ENCODE measurements at places on chromosomes 7 and 10.

DNA sequence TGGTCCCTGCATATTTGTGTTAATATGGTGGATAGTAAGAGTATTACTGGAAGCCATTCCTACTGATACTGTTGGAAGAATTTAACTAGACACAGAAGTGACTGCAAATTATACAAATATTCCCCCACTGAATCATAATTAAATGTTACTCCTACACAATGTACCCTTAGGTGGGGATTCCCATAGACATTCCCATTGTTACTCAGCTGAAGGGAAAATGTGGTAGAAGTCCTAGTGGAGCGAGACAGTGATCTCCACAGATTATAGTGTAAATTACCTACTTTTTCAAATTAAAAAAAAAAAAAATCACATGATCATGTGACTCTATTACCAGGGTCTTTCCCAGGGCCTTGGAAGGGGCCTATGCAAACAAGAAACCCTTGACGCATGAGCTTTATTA is 611.8 kb downstream of the LRMDA start:
- H3K27me3 ChIP-seq, result peaks cover 18% of the 10 kb centered on the region
- no peak overlapping the region for H3K4me3 ChIP-seq
- no peak for DNase-seq
- no peaks in the 10 kb centered on the region for H3K4me1 ChIP-seq
- no peaks in the 10 kb centered on the region for H3K36me3 ChIP-seq

GRCh38 chr7:155341463-155341983 is 43.8 kb downstream of the INSIG1 start:
- no peaks in the 10 kb centered on the region for H3K4me1 ChIP-seq
- no peak overlapping the region for H3K4me3 ChIP-seq
- DNase-seq, result no peak
- H3K36me3 ChIP-seq, result no peaks in the 10 kb centered on the region
- peaks cover 10% of the 10 kb centered on the region for H3K27me3 ChIP-seq
- no peak overlapping the region for H3K27ac ChIP-seq

- H3K4me3 ChIP-seq, result no peak overlapping the region
- H3K4me1 ChIP-seq, result no peaks in the 10 kb centered on the region
- H3K27me3 ChIP-seq, result peaks cover 4% of the 10 kb centered on the region
- H3K36me3 ChIP-seq, result no peaks in the 10 kb centered on the region
- DNase-seq, result peak; percentile 46
- no peak overlapping the region for H3K27ac ChIP-seq
These were observed 41.6 kb upstream of the EPHB6 start for GRCh38 chr7:142813226-142813625.

DNA sequence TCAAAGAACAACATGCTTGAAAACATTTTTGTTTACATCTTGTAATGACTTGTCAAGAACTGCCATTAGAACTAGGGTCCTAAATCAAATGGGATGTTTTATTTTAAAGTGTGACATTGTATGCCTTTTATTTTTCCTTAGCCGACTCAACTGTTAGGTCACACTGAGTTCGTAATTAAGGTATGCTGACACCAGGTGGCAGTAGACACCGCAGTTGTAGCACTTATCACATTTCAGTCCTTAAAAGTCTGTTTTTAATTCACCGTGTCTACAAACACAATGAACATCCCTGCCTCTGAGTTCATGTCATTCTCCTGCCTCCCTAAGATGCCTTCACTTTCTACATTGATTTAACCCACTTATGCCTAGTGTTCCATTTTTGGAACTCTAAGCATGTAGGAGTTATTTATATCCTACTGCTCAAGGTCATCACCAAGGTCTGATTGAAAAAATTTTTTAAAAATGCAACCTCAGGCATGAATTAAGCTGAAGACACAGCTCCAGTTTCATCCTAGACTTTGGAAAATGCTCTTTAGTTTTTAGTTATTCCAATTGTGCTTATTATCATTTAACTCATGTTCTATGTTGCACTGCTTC is 186.1 kb downstream of the BMPER start:
- DNase-seq, result peak; percentile 69
- no peak overlapping the region for H3K4me3 ChIP-seq
- H3K27ac ChIP-seq, result no peak overlapping the region

GRCh38 chr7:2730846-2731770 is 43.1 kb downstream of the AMZ1 start:
- DNase-seq, result no peak
- peaks cover 21% of the 10 kb centered on the region for H3K4me1 ChIP-seq
- no peak overlapping the region for H3K27ac ChIP-seq
- no peak overlapping the region for H3K4me3 ChIP-seq
- H3K36me3 ChIP-seq, result peaks cover 27% of the 10 kb centered on the region

Data from IMR-90 (cell line).